NCI-H1048 (cell line): ENCODE measurements at places on chromosomes 5 and 9.

DNA sequence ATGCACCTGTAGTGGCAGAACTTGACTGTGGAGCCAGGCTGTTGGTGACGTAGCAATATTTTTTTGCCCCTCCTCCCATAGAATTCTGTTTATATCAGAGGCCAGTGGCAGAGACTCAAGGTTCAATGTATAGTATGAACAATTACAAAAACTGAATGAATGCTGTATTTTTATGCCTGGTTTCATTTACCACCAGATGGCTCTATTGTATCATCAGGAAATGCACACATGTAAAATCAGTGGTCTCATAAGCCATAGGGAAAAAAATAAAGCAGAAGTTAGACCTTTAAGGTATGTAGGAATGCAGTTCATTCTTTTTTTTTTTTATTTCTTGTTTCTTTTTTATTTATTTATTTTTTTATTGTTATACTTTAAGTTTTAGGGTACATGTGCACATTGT is 43.6 kb downstream of the CCDC192 start:
- no peak for DNase-seq

- no peak for DNase-seq
Measured at GRCh38 chr5:108801301-108801700, 53.6 kb downstream of the FER start.

DNA sequence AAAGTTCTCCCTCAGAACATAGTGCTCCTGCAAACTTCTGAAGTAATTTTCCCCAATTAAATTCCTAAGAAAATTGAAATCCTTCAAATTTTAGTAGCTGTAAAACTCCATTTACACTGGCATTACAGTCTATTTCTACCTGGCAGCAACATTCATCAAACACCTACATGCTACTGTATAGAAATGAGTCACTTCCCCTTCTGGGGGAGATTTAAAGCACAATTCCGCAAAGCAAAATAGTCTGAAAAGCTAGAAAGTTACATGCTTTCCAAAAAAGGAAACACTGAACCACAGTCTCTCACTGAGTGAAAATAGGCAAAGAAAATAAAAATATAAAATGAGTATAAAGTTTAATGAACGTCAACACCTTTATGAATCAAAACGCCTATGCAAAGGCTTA is 43.3 kb downstream of the MCTP1 start:
- no peak for DNase-seq

DNA sequence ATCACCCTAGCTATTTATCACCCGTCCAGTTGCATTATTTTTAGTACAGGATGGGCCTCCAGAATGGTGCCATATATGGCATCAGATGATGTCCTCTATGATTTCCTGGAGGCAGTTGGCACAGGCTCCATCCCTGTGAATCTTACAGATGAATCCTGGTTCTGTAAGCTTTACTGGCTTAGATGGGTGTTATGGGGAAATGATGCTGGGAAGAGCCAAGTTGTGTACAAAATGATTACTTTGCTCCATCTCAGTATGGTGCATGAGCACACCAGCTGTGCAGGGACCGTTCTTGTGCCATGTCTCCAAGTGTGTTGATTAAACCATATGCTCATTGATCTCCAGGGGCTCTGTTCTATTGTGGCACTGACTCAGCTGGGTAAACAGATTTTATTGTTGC is 755.7 kb downstream of the TLR4 start:
- no peak for DNase-seq

- DNase-seq, result no peak
Measured at GRCh38 chr9:18748251-18748701, 274.3 kb downstream of the ADAMTSL1 start.

DNA sequence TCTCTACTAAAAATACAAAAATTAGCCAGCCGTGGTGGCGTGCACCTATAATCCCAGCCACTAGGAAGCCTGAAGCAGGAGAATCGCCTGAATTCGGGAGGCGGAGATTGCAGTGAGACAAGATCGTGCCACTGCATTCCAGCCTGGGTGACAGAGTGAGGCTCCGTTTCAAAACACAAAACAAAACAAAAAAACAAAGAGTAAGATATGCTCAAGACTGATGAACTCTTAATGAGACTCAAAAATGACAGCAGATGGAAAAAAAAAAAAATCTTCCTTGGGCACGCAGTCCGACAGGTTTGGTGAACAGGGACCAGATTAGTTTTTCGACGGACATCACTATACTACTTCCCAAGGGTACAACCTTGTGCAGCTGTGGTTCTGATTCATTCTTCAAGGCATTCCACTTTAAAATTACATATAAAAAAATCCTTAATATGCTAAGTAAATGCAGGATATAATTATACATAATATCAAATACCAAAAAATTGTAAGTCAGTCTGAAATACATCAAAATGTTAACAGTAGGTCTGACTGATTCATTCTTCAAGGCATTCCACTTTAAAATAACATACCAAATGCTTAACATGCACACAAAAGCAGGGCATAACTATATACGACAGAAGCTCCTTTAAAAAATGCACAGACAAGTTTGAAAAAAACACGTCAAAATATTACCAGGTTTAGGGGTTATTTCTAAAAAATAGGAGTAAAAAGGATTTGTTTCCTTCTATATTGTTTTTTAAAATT is 12.3 kb downstream of the PSIP1 start:
- no peak for DNase-seq

- no peak for DNase-seq
Measured at GRCh38 chr9:215631-216155, 1.0 kb downstream of the DOCK8 start.

GRCh38 chr5:131224387-131225201 is 39.3 kb upstream of the CDC42SE2 start:
- no peak for DNase-seq

DNA sequence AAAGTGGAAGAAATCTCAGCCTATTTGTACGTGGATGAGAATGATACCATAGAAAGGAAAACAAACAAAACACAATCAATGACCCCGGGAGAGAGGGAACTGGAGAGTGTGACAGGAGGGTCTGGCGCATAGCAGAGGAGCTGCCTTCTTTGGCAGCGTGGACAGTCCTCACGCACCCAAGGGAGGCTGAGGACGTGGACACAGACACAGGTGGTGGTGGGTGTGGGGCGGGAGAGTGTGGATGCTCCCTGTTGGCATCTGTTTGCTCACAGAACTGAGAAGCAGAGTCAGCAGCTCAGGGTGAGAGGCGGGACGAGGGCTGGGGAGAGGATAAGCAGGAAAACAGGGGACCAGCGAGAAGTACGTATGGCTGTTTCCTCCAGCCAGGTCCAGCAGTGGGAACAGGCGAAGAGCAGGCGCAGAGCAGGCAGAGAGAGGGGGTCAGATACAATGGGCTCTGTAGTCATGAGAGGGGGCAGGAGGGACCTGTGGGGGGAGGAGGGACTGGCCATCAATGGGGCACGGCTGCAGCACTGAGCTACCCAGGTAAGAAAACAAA is 10.0 kb downstream of the CMBL start:
- no peak for DNase-seq

DNA sequence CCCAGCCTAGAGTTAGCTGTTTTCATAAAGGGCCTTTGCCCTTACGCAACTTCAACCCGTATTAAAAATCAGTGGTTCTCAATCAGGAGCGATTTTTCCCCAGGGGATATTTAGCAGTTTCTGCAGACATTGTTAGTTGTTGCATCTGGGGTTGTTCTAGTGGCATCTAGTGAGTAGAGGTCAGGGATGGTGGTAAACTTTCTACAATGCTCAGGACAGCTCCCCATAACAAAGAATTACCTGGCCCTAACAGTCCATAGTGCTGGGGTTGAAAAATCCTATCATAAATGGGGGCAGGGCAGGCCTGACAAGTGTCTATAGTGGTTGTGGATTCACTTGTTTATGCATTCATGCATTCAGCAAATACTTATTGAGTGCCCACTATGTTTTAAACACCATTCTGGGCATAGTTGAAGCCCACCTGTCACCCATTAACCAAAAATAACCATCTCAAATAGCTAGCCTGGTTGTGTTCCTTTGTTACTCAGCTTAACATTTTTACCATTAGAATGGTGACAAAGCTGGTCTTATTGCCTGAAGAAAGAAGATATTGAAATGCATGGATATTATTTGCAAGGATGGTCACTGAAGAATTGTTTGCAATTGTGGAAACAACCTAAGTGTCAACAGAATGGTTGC is 15.9 kb upstream of the FGF1 start:
- DNase-seq, result no peak

GRCh38 chr5:139543423-139543991 is 17.6 kb upstream of the UBE2D2 start:
- DNase-seq, result peak; percentile 15

DNA sequence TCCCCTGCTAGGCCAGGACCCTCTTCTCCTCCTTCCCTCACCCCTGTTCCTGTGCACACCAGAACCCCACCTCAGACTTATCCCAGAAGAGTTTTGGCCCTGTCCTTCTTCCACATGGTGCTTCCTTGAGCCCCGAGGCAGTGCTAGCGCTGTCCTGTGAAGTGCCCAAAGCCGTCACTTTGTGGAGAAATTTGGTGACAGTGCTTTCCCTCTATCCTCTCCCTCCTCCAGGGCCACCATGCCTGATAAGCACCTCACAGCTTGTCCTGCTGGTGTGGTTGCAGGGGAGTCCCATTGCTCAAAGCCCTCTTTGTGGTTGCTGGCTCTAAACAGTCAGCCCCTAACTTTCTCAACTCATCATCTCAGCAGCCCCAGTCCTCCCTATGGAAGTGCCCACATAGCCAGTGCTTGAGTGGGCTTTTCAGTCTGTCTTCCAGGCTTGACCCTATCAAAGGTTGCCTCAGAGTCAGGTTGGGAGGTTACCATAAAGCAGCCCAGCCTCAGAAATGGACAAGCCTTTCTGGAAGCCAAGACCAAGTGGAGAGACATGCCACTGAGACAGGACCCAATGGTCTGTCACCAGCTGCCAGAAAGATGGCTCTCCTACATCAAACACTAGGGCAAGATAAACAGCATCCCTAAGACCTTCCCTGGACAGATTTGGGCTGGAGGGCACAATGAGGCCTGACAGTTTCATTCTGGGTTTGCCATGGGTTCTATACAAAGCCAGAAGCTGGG is 18.0 kb downstream of the IGIP start:
- DNase-seq, result no peak
